ENCODE measurements at places on chromosomes 12 and 14.

- no peak for DNase-seq
Measured at GRCh38 chr14:30610787-30611343, 11.3 kb upstream of the SCFD1 start.

GRCh38 chr12:130868412-130868811, 3.5 kb upstream of the RAN start:
- DNase-seq = no peak

- DNase-seq = no peak
Measured at GRCh38 chr14:102181187-102181586, 41.5 kb downstream of the WDR20 start.

GRCh38 chr12:94721173-94721572, 70.8 kb upstream of the TMCC3 start:
- no peak for DNase-seq

DNA sequence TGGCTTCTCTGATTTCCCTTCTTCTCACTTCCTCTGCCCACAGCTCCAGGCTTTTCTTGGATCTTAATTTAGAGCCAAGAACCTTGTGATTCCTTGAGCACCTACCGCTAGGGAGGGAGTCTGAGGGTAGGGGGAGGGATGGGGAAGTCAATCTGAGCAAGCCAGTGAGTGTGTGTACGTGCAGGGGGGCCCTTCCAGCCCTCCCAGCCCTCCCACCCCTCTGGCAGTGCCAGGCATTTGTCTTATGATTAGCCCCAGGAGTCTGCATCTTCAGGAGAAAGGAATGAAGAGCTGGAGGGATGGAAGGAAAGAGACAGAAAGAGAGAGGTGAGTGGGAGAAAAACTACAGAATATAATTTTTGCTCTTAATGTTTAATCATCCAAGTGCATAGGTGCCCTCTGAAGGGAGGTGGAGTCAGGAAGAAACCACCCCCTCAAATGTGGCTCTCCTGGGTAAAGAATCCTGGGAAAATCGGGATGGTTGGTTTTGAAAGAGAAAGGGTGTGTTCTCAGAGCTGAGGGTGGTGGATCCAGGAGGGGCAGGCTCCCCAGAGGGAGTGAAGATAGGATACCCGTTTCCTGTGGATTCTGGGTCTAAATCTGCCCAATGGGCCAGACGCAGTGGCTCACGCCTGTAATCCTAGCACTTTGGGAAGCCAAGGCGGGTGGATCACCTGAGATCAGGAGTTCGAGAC, 2.1 kb downstream of the PIANP start:
- DNase-seq = no peak

DNA sequence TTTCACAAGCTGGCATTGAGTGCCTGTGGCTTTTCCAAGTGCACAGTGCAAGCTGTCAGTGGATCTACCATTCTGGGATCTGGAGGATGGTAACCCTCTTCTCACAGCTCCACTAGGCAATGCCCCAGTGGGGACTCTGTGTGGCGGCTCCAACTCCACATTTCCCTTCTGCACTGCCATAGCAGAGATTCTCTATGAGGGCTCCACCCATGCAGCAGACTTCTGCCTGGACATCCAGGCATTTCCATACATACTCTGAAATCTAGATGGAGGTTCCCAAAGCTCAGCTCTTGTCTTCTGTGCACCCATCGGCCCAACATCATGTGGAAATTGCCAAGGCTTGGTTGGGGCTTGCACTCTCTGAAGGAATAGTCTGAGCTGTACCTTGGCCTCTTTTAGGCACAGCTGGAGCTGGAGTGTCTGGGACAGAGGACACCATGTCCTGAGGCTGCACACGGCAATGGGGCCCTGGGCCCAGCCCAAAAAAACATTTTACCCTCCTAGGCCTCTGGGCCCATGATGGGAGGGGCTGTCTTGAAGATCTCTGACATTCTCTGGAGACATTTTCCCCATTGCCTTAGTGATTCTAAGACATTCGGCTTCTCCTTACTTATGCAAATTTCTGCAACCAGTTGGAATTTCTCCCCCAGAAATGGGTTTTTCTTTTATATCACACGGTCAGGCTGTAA, 313.3 kb upstream of the SFSWAP start:
- DNase-seq = no peak

- no peak for DNase-seq
Measured at GRCh38 chr12:54977155-54977554, 7.4 kb downstream of the TESPA1 start.

- no peak for DNase-seq
Measured at GRCh38 chr14:36238666-36239363, 62.3 kb upstream of the PTCSC3 start.

GRCh38 chr12:45883187-45883586, 107.2 kb downstream of the SCAF11 start:
- no peak for DNase-seq

DNA sequence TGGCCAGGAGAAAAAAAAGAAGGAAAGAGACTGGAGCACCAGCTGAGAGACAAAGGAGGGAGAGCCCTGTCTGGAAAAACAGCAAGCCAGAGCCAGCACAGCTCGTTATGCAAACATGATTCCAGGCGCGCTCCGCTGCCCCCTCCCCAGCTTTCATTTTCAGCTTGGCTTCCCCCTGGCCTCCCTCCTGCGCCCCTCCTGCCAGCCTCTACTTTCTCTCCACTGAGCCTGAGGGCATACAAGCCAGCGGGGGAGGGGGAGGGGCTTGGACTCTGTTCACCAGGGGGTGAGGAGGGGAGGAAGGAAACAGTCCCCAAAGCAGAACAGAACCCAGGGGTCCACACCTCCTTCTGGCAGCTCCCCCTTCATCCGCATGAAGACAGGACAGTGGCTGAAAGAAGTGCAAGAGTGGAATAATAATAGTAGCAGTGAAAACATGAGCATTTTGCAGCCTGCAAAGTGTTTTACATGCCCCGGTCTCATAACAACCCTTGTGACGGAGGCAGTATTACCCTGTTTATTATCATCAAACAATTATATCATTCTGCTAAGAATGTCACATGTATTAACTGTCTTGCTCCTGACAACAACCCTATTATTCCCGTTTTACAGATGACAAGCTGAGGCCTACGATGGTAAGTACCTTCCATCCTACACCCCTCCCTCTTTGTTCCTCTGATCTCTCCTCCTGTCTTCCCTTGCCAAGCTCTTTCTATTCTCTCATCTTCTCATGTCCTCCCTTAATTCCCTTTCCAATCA, 24.2 kb downstream of the SMUG1 start:
- no peak for DNase-seq

- no peak for DNase-seq
Measured at GRCh38 chr14:51396222-51396815, 156.3 kb downstream of the TMX1 start.

- no peak for DNase-seq
Measured at GRCh38 chr12:23141335-23141734, 516.4 kb downstream of the ETNK1 start.
